Activated T-cell treated with anti-CD3 and anti-CD28 coated beads, Interleukin-2, amount 50 U/mL, for 4 hours (primary cell): ENCODE measurements at places on chromosomes 1 and 21.

DNA sequence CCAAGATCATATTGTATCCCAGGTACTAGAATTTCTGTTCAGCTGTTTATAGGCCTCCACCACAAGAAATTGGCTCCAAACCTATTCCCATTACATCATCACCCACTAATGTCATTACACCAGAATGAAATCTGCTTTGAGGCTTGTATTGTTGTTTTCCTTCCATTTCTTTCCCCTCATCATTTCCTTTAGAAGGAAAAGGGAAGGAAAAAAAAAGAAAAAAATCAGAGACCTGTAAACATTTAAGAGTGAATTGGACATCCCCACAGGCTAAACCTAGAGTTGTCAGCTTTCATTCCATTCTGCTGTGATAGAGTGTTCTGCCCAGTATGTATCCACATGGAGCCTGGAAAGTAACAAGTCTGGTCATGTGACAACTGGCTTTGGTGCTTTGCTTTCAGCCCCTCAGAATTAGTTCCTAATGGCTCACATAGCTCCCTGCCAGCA lies 44.6 kb downstream of the NFYC start:
- no peak for DNase-seq

- no peak for DNase-seq
Observed at GRCh38 chr1:34696230-34696629, 58.6 kb upstream of the GJB5 start.

- DNase-seq: no peak
Observed at GRCh38 chr1:201870397-201870796, 18.3 kb upstream of the SHISA4 start.

DNA sequence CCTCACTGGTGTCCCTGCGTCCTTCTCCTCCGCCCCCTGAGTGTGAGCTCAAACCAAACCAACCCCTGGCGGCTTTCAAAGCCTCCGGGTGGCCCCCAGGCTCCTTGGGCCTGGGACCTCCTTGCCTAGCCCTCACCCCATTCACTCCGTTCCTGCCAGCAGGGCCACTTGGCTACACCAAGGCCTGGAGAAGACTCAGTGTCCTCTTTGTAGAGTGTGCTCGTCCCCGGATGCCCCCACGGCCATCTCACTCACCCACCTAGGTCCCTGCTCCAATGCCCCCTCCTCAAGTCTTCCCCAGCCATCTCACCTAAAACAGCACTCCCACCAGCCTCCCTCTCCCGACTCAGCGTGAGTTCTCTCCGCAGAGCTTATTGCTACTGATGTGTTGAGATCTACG lies 7.2 kb upstream of the CCDC27 start:
- no peak for DNase-seq

DNA sequence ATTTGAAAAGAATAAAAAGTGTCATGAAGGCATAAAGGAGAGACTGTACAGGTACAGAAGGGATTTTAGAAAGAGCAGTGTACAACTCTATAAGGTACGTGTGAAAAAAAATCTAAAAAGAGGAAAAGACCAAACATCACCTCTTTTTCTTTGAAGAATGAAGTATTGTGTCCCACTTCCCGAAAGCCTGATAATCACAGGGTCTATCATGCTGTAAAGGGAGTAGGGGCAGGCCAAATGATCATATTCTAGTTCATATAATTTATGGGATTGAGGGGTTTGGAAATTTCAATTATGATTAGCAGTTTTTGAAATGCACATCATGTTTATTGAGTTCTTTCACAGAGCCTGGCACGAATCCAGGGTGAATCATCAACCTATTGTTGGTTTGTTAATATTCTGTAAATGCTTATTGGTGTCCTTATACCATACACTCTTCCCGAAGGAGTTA lies 910 bp upstream of the RERE start:
- peak; percentile 22 for DNase-seq

DNA sequence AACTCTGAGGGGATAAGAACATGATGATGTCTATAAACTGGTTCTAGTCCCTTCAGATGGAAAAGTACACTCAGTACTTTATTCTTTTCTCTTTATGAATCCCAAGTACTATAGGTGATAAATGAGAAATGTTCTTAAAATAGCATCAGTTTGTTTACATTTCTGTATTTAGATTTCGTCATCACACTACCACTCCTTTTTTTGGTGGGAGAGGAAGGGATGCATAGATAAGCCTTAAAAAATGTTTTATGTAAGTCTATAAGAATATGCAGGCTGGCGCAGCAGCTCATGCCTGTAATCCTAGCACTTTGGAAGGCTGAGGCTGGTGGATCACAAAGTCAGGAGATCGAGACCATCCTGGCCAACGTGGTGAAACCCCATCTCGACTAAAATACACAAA lies 144.8 kb downstream of the USP25 start:
- no peak for DNase-seq

- no peak for DNase-seq
Observed at GRCh38 chr21:46187814-46188213, 3.6 kb upstream of the SPATC1L start.
